AG08396 (cell line): ENCODE measurements at places on chromosomes 1 and 21.

GRCh38 chr1:67789551-67789950 lies 43.7 kb downstream of the GNG12 start:
- DNase-seq, result no peak

DNA sequence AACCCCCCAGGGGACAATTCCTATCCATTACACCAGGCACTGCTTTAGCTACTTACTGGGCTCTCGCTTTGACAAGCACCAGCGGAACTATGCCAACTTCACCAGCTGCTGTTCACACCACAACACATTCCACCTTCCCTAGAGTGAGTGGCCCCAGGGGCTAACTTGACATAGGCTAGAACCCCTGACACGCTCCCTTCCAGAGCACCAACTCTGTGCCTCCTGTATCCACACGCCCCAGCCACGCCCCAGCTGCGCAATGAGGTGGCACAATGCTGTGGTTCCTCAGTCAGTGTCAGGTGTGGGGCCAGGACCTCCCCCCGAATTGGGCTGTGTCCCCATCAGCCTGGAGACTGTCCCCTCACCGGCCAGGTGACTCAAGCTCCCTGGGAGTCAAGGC lies 11.7 kb upstream of the FGR start:
- DNase-seq, result no peak

DNA sequence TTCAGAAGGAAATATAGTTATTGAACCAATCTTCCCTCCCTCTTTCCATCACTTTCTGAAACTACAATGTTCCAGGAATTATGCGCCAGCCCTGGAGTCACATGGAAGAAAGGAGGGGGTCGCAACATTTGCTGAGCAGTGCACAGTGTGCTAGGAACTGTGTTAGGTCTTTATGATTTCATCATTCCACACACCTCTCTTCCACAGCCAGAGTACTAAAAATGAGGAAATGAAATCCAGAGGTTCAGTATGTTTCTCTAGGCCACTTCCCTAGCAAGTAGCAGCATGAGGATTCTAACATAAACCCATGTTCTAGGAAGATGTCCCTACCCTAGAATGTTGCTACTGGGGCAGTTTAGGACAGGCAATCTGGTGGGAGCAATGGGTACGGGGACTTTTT lies 158.1 kb downstream of the SLC45A1 start:
- no peak for DNase-seq

DNA sequence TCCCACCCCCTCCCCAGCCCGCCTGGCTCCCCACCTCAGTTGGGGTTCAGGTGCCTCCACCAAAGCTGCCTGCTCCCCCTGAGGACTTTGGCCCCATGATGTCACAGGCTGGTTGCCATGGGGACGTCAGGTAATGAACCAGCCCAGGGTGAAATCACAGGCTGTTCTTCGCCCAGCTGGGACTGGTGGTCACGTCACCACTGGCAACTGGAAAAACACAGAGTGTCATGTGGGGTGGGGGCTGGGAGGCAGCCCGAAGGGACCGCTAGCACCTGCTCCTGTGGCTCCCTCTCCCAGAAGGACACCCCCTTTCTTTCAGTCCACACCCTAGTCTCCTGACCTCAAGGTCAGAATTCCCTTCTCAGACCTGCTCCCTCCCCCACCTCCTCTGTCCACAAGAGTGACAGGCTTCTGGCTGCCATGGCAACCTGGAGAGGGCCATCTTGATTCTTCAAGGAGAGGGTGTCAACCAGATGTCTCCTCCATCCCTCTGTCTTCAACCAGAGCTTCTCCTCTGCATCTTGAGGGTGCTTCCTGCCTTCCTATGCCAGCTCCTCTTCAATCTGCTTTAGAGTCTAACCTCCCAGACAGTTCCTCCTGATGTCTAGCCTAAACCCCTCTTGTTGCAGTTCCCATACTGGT lies 6.2 kb downstream of the FAM131C start:
- DNase-seq, result no peak

DNA sequence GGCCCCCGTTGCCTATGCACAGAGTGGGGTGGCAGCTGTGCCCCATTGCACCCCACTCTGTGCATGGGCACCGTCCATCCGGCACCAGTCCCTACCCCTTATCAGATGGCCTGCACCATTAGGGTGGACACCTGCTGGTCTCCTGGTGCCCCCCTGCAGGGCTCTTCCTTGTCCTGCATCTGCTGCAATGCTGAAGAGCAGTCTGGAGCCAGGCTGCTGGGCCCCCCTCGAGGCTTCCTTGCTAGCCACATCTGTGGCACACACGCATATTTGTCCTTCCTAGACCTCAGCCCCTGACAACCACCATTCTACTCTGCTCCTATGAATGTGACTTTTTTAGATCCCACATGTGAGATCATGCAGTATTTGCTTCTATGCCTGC lies 56.4 kb downstream of the COL18A1 start:
- no peak for DNase-seq

GRCh38 chr1:66266756-66267155 lies 267.2 kb upstream of the SGIP1 start:
- no peak for DNase-seq

- DNase-seq, result peak; percentile 44
These were observed 8.9 kb upstream of the CELSR2 start for GRCh38 chr1:109240158-109241152.

GRCh38 chr1:175185903-175186302 lies 6.7 kb downstream of the KIAA0040 start:
- DNase-seq, result no peak

DNA sequence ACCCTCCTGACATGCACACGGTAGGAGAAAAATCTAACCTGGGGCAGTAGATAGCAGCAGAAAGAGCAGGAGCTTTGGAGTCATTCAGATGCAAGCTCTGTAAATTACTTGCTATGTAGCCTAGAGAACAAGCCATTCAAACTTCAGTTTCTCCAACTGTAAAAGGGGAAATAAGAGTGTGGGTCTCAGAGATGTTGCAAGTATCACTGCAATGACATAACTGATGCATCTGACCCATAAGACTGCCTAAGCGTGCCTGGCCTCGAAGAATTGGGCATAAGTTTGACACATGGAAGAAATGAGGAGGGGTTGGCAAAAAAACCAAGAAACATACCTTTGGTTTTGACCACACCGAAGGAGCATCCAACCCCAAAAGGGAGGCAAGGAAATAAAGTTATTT lies 5.2 kb downstream of the AK2 start:
- no peak for DNase-seq

- DNase-seq, result no peak
These were observed 37.6 kb downstream of the CRYAA start for GRCh38 chr21:43206231-43207042.

DNA sequence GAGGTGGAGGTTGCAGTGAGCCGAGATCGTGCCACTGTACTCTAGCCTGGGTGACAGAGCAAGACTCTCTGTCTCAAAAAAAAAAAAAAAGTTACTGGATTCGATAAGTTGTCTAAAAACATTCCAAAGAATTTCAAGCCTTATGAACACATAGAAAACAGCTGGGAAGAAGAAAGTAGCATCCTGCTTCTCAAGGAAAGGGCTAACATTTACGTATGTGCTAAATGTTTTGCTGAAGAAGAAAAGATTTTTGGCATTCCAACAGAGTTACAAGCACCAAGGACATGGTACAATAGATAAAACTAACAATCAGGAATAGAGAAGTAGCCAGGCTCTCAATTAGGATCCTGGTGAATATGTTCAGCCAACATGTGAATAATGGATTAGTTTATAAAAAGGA lies 69.8 kb downstream of the HFM1 start:
- no peak for DNase-seq

DNA sequence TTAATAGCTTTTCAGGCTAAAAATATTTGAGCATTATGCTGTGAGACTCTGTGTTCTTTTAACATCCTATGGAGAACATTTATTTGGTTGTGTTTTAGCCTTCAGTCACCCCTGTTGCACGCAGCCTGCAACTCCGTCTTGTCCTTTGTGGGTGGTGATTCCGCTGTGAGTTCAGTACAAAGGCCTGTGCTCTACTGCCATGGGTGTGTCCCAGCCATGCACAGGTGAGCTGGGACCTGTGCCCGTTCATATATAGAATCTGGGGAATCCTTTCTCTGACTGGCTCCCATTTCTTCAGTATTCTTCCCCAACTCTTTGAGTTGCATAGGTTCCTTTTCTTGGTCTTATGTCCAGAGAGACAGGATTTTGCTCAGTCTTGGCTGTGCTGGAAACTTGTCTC lies 61.4 kb downstream of the ACTL8 start:
- DNase-seq, result no peak
